ENCODE measurements at places on chromosomes 2 and 18.

GRCh38 chr2:235279965-235280364 is 213.9 kb upstream of the AGAP1 start:
- DNase-seq: no peak

- DNase-seq: no peak
Measured at GRCh38 chr2:231483398-231484329, 19.4 kb upstream of the NCL start.

- peak; percentile 59 for DNase-seq
Measured at GRCh38 chr2:140786585-140786984, 1344.2 kb downstream of the LRP1B start.

DNA sequence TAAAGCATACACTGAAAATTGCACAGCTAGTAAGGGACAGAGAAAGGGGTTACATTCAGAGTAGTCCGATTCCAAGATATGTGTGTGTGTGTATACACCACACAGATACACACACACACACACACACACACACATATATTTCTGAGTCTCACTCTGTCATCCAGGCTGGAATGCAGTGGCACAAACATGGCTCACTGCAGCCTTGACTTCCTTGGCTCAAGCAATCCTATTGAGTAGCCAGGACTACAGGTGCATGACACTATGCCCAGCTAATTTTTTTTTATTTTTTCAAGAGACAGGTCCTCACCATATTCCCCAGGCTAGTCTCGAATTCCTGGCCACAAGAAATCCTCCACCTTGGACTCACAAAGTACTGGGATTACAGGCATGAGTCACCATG is 68.1 kb upstream of the ITPRID2 start:
- no peak for DNase-seq

DNA sequence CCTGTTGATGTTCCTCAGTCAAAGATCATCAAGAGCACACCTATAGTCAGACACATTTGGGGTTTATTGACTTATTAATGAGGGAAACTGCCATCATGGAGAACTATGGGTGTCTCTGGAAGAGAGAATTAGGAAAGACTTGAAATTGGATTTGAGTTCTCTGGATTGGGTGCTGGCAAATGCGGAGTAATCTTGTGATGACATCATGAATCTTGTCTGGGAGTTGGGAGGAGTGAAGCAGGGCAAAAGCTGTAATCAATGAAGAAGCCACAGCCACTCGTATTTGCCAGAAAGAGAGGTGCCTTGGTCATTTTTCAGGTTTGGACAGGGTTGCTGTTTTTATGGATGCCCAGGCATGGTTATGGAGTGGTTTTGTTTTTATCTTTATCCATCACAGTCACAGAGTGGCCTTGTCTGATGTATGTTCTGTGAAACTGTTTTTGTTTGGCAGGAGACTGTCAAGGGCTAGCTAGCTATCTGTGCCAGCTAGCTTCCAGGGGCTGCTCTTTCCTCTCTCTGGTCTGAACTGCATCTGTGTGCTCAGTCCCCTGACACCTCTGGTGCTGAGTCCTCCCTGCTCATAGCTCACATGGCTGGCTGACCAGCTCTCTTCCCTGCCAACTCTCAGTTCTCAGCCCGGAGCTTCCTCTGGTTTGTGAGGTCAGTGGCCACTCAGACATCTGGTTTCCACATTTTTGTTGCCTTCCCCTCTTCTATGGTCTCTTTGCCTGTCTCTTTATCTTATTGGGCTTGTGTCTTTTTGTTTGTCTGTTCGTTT is 193.4 kb upstream of the RMP24 start:
- DNase-seq: no peak

- no peak for DNase-seq
Measured at GRCh38 chr2:237254911-237255578, 158.9 kb downstream of the COL6A3 start.

DNA sequence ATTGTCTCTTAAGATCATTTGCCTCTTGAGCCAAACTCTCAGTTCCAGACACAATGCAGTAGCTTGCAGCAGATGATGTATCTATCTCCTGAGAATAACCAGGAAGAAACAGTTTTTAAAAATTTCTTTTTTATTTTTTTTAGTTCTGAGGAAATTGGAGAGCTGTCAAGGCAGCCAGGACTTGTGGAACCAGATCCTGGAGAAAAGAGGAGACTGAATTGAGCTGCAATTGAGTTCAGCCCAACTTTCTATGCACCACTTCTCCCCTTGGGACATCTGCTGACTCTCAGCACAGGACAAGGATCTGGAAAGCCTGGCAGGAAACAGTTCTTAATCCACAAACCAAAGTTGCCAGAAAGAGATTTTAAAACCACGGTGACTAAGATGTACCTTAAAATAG is 13.5 kb upstream of the CSRNP3 start:
- no peak for DNase-seq

DNA sequence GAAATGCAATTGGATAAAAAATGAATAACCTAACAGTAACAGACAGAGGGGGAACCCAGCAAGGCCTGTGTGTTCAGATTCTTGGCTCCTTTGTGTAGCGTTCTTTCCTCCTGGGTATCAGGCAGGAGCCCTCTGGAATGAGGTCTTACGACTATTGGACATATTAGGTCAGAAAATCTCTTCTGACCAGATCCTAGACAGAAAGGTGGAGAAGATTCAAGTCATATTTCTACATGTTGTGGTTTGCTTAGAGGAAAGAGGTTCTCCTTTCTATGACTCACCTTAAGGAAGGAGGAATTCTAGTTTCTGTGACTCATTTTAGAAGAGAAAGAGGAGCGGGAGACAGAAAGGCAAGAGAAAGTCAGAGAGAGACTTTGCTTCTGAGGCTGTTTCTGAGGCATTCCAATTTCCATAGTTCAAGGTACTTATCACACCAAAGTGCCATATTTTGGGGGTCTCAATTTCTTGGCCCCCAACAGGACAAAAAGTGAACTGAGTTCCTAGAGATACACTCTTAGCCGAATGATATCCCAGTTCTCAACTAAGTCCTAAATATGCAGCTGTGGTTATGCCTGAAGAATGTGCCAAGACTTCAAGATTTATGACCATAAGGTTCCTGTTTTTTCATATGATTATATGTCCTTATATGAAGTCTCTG is 618.6 kb downstream of the ZEB2 start:
- no peak for DNase-seq
